HEK293T (cell line): ENCODE measurements at places on chromosomes 16 and 17.

DNA sequence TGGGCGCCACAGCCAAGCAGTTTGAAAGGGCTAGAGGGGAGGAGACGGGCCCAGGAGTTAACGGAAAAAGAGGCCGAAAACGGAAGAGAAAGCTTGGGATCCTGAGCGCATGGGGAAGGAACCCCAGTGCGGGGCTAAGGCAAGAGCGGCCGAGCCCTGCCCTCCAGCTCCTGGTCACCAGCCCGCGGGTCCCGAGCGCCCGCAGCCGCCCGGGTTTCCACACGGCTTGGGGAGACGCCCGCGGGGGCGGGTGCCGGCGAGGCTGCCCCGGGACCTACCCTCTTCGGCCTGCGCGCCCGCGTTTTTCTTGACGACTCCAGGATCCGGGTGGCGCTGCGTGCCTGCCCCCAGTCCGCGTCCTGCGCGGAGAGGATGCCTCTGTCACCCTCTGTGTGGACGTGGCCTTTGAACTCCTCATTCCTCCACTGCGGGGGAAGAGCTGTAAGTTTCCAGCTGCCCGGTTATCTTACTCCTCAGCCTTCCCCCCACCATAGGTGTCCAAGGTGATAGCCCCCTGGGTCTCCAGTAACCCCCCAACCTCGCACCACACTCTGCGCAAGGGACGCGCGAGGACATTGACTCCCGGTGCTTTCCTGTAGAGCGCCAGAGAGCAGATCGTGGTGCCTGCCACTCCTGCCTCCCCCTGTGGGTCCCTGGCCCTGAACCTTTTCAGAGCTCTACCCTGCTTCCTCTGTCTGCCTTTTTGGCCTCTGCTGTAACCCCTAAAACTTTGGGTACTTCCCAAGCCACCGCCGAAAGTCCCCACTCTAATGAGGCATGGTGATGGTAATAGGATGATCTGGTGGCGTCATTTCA is 1.7 kb upstream of the CDH11 start:
- no peak for DNase-seq

GRCh38 chr17:76492123-76492988 is 8.9 kb downstream of the RHBDF2 start:
- DNase-seq: no peak

DNA sequence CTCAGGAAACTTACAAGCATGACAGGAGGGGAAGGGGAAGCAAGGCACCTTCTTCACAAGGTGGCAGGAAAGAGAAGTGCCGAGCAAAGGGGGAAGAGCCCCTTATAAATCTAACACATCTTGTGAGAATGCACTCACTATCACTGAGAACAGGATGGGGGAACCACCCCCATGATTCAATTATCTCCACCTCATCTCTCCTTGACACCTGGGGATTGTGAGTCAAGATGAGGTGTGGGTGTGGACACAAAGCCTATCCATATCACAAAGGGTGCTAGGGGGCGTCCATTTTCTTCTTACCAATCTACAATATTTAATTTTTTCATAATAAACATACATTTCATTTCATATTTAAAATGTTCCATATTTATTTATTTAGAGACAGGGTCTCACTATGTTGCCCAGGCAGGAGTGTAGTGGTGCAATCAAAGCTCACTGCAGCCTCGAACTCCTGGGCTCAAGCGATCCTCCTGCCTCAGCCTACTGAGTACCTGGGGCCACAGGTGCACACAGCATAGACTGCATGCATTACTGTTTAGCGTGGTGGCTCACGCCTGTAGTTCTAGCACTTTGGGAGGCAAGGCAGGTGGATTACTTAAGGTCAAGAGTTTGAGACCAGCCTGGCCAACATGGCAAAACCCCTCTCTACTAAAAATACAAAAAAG is 26.5 kb upstream of the FAAP100 start:
- no peak for DNase-seq

DNA sequence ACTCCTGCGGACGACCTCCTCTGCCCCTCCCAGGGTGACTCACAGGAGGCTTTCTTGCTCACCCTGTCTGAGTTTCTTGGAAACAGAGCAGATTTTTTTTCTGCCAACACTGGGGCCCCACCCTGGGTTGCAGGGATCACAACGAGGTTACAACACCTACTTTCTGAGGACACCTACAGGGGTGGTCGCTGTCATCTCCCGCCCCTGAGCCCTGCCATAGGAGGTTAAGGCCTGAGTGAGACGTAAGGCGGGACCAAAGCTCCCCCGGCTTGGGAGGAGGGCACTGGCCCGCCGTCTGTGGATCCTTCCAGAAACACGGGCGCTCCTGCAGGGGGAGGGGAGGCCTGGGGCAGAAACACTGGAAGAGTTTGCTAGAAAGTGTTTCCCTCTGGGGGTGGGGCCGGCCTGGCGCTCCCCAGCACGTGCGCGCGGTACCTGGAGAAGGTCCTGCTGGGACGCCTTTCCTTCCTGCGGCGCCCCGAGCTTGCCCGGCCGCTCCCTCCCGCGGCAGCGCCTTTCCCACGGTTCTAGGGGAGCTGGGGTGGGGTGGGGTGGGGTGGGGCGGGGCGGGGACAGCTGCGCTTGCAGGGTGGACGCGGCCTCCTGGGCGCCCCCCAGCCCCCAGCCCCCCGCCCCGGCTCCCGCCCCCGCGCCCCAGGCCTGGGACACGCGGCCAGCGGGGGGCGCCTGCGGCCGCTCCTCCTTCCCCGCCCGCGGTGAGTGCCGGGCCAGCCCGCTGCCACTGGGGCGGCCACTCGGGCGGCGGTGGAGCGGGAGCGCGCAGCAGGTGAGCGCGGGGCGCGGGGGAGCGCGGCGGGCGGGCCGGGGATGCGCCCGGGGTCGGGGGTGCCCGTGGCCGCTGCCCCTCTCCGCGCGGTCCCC is 20.7 kb upstream of the ADCY7 start:
- peak; percentile 68 for DNase-seq

- DNase-seq: no peak
Observed at GRCh38 chr17:18921912-18922451, 30.0 kb upstream of the SLC5A10 start.

DNA sequence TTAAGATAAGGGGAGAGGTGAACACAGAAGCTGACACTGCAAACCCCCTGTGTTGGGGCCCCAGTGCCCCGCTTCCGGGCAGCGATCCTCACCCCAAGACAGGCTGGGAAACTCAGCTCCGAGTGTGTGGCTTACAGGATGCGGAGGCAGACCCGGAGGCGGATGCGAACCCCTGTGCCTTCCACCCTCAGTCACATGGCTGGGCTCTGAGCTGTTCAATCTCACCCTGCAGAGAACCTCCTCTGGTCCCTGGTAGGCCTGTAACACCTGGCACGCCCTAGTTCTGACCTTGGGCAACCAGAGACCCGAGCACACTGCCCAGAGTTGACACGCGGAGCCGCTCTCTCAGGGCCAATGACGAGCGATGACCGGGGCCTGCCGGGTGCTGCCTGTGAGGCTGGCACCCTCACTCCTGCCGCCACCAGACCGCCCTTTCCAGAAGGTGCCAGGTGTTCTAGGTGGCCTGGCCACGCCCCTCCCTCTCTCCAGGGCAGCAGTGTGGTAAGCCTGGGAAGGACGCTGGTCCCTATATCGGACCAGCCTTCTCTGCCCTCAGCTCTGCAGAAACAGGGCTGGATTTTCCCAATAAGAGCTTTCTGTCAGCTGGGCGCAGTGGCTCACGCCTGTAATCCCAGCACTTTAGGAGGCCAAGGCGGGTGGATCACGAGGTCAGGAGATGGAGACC is 23.3 kb downstream of the MEAK7 start:
- no peak for DNase-seq

GRCh38 chr16:2856061-2856670 is 1.8 kb downstream of the PRSS22 start:
- DNase-seq: peak; percentile 68

DNA sequence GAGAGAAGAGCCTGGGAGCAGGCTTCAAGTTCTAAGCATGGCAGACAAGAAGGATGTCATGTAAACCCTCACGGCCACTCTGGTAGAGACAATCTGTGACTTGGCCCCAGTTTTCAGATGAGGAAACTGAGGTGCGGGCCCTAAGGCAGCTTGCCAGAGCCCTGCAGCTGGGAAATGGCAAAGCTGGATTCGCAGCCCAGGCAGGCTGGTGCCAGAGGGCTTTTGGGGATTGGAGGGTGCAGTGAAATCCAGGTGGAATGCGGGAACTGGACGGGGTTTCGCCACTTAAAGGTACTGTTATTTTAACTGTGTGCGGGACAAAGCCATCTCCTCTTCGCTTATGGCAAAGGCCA is 477 bp upstream of the OSGIN1 start:
- DNase-seq: no peak

DNA sequence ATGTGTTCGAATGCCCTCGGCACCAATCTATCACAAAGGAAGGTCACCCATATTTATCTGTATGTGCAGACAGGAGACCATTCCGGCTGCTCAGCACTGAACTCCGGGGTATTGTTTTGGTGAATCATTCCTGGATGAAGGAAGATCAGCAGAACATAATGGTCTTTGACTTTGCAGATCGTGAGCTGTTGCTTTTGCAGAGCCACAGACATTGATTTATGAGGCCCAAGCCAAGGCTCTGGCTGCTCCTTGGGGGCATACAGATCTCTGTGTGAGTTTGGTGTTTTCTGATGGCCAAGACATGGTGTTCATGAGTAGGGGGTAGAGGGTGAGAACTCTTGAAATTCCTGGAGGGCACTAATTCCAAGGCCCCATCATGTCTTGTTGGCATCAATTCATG is 458.8 kb upstream of the HSBP1 start:
- DNase-seq: no peak

DNA sequence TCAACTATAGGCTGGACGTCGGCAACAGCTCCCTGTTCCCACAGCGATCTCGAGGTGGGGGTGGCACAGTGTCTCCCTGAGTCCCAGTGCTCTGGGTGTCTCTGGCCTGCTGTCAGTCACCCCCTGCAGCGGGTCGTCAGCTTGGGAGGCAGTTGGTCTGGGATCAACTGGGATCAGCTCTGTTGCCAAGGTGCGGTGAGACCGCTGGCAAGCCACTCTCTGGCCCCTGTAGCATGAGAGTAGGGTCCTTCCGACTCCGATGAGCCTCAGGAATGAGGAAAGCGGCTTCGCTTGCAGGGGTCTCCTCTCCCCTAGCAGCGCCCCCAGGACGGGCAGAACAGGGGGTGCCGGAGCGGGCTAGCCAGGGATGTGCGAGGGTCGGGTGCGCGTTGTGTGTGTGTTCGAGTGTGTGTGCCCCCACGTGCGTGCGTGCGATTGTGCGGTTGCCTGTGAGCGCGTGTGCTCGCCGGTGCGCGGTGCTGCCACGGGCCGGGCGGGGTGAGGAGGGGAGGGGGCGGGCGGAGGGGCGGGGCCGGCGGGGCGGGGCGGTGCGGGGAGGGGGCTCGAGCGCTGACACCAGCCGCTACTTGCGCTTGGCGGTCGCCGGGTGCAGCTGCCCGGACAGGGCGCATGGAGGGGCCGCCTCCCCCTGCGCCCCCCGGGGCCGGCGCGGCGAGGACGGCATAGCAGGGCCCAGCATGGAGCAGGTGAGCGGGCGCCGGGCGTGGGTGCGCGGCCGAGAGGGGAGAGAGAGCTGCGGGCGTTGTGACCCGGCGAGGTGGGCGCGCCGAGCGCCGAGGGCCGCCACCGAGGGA is 9.4 kb upstream of the ARHGAP23 start:
- DNase-seq: peak; percentile 27

DNA sequence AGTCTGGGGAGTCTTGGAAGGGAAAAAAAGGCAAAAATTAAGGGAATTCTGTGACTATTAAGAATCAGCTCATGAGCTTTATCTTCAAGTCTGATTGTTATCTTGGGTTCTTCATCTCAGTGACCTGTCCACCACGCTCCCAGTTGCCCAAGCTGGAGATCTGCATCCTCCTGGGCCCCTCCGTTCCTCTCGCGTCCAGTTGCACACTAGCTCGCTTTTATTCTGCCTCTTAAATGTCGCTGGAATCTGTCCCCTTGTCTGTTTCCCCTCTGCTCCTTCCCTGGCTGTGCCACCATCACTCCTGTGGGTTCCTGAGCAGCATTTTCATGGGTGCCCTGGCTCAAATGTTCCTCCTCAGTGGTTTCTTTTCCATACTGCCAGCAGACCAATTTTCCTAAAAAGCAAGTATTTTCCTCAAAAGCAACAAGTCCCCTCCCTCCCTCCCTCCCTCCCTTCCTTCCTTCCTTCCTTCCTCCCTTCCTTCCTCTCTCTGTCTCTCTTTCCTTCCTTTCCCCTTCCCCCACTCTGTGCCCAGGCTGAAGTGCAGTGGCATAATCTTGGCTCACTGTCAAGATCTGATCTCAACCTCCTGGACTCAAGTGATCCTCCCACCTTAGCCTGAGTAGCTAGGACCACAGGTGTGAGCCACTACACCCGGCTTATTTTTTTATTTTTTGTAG is 1.4 kb downstream of the ENDOV start:
- DNase-seq: no peak

DNA sequence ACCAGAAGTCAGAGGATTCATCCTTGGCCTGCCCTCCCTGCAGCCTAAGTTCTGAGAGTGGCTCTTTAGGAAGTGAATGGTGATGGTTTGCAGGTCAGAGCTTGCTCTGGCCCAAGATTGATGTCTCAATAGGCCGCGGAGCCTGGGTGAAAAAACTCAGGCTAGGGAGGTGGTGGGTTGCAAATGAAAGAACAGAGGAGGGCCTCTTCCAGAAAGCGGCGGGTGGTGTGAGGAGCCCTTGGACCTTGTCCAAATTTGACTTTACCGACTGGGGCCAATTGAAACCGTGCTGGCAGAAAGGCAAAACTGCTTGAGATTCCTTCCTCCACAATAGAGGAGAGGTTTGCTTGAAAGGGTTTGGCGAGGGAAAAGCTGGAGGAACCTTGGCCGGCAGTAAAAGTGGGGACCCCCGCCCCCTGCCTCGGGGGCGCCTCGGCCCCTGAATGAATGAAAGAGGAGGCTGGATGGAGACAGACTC is 331.3 kb downstream of the SEC14L1 start:
- DNase-seq: peak; percentile 40

GRCh38 chr17:17848311-17849082 is 11.7 kb upstream of the SREBF1 start:
- no peak for DNase-seq

DNA sequence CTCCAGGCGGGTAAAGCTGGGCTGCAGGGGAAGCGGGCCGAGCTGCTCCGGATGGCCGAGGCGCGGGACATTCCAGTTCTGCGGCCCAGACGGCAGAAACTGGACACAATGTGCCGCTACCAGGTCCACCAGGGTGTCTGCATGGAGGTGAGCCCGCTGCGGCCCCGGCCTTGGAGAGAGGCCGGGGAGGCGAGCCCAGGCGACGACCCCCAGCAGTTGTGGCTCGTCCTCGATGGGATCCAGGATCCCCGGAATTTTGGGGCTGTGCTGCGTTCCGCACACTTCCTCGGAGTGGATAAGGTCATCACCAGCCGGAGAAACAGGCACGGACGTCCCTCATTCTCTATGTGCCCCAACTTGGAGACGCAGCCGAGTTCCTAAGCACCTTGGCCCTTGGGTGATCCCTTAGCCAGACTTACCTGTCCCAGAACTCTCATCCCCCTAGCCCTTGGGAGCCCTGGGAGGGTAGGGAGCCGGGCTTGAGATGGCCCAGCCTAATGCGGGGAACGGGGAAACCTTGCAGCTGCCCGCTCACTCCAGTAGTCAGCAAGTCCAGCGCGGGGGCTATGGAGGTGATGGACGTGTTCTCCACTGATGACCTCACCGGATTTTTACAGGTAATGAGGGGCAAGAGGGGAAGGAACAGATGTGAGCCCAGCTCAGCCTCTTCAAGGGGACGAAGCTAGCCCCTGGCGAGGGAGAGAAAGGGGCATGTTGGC is 806 bp downstream of the MRM1 start:
- no peak for DNase-seq
